Urinary bladder (tissue), 4 donors: ENCODE measurements at places on chromosomes 16 and 17. TPM values are rescaled to one million over a fixed set of nuclear protein-coding genes. Genes with fewer than 3 reads are reported as not detected.

LUC7L gene
- 47.0 TPM for polyA plus RNA-seq

CCL4 gene
- 3.1 TPM for polyA plus RNA-seq

SOX15 gene
- polyA plus RNA-seq = 15.3 TPM

GRCh38 chr16:49640581-49640980 lies 215.3 kb downstream of the ZNF423 start:
- DNase-seq = no peak

GRCh38 chr17:81328489-81328888 lies 33.4 kb upstream of the SLC38A10 start:
- DNase-seq = no peak

GRCh38 chr16:56371660-56371937 lies 53.7 kb downstream of the AMFR start:
- DNase-seq = no peak

DNA sequence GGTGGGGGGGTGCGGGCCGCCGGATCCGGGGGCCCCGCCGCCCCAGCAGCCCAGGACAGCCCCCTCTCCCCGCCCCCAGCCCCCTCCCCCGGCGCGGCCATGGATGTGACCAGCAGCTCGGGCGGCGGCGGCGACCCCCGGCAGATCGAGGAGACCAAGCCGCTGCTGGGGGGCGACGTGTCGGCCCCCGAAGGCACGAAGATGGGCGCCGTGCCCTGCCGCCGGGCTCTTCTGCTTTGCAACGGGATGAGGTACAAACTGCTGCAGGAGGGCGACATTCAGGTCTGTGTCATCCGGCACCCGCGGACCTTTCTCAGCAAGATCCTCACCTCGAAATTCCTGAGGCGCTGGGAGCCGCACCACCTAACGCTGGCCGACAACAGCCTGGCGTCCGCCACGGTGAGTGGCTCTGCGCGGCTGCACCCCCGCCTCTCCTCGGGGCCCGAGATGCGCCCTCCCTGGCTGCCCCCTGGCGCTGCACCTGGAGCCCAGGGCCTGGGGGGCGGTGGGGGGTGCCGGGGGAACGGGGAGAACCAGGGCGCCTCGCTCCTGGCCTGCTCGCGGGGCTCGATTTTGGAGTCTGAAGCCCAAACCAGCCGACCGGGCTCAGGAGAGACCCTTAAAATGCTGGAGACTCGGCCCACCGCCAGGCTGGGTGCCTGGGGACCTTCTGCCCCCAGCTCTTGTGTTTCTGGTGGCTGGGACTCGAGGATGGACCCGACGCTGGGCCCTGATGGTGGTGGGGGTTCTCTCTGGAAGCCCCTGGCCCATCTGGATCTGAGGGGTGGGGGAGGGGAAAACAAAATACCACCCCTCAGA lies 744 bp downstream of the CMIP start:
- no peak for DNase-seq

DNA sequence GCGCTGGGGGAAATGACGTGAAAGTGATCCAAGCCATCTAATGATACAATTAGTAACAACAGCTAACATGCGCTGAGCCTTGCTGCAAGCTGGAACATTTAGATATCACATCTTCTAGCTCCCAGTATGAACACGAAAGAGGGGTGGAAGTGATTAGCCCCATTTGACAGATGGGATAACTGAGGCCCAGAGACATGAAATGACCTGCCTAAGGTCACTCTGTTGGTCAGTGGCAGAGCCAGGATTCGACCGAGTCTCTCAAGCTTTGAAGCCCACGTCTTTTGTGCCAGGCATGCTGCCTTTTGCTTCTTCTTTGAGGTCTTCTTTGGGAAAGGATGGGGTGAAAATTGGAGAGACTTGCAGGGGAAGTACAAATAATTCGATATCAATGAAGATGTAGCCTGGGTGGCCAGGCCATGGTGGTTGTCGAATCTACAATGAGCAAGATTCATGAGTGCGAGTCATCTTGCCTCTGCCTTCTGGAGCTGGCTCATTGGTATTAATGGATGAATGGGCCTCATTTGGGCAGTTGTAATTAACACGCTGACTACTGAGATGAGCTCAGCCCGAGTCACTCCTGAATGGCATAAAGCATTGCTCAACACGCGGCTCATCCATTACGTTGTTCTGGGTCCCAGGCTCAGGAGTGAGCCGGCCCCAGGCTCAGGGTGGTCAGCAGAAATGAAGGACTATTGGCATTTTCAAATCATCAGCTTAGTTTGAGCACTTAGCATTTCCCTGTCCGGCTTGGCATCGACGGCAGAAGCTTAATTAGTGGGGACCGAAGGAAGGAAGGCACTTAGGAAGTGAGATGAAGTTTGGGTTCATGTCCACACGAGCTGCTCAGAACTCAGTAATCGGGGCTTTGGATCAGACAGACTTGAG lies 28.0 kb upstream of the GPRC5B start:
- DNase-seq = no peak

GRCh38 chr17:34182036-34182803 lies 72.9 kb upstream of the CCL2 start:
- peak; percentile 25 for DNase-seq

DNA sequence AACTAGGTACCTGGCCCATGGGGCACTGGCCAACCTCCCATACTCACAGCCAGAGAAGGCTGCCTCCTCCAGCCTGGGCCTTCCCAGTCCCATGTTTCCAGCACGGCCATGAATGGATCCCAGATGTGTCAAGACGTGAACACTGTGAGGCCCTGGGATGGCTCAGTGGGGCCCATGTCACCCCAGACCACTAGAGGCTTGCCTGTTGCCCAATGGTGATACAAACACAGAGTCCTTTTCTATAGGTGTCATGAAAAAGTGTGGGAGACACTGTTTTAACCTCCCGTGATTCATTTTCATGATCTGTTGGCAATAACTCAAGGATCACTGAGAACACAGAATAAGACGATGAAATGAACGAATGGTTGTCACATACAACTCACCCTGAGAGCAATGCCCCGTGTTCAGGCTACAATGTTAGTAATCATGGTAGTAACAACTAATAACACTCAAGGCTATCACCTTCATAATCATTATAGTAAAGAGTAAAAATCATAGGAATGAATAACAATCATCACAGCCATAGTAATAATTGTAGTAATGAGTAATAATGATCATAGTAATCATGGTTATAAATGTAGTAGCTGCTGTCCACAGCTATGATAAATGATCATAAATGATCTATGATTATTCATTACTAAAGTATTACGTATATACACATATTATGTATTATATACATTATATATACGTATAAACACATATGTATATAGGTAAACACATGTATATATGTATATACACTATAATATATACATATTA lies 64.0 kb downstream of the DYNLRB2 start:
- no peak for DNase-seq

- DNase-seq = no peak
Measured at GRCh38 chr17:69286257-69286656, 40.7 kb downstream of the ABCA5 start.

- DNase-seq = no peak
Measured at GRCh38 chr17:27362909-27363308, 69.0 kb downstream of the WSB1 start.

GRCh38 chr16:17350207-17350606 lies 120.6 kb downstream of the XYLT1 start:
- DNase-seq = no peak
